ENCODE measurements at places on chromosomes 1 and 21.

- DNase-seq = no peak
Measured at GRCh38 chr1:241560849-241561187, 28.6 kb downstream of the KMO start.

DNA sequence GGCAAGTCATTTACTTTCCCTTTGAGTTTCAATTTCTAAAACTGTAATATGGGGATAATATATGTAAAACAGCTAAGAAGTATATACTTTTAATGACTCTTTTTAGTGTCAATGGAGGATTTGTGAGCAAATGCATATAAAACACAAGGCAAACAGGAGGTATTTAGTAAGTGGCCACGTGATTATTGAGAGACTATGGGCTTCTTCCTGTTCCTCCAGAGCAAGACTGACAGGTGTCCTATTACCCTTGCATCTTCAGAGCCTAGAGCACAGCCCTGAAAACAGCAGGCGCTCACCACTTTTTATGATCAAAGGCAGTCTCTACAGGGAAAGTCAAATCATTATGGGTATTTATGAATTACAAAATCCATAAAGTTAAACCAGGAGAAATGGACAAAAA, 941 bp upstream of the ROR1 start:
- DNase-seq = no peak

DNA sequence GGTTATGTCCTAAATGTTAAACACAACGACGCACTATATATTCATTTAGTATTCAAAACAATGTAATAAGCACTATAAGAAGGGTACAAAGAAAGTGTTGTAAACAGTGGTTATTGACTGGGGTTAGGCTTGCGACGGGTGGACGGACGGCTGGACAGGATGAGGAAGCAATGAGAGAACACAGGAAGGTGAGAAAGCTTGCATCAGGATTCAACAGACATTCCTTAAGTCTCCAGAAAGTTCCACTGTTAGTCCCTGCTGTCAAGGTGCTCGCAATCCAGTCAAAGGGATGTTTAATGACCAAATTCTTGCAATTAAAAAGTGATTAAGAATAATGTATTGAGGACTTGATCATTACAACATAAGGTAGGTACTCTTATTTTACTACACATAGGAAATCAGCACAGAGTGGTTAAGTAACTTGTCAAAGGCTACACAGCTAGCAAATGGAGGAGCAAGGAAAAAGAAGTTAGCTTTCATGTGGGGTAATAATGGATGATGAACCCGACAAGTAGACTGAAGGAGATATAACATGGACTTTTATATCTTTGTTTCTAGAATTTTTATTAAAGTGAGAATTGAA, 994 bp upstream of the ACBD6 start:
- no peak for DNase-seq

- DNase-seq = no peak
Measured at GRCh38 chr21:24844671-24845070, 762.6 kb downstream of the MRPL39 start.

GRCh38 chr1:6109688-6110087, 64.0 kb downstream of the KCNAB2 start:
- no peak for DNase-seq

DNA sequence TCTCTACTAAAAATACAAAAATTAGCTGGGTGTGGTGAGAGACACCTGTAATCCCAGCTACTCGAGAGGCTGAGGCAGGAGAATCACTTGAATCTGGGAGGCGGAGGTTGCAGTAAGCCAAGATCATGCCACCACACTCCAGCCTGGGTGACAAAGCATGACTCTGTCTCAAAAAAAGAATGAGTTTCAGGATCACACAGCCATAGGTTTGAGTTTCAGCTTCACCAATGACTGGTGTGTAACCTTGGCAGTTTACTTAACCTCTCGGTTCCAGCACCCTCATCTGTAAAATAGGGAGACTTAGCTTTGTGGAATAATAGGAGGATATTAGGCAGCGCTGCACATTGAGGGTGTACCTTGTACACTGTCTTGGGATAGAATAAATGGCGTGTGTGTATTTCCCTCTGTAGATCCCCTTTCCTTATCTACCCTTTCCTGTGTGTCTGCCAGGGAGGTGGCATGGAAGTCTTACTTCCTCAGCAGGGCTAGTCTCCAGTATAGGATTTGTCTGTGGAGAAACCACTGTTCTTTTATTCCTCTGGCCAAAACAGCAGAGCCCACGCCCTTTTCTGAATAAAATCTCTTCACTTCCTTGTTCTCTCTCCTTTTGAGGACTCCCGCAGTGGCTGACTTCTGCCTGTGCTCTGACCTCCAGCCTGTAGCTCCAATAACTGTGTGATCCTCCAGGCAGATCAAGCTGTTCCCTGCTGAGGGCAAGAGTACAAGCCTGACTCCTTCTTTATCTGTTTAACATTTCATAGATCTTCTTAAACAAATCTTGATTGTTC, 90.4 kb downstream of the HHAT start:
- no peak for DNase-seq

GRCh38 chr21:36792505-36792967, 93.6 kb downstream of the SIM2 start:
- no peak for DNase-seq

DNA sequence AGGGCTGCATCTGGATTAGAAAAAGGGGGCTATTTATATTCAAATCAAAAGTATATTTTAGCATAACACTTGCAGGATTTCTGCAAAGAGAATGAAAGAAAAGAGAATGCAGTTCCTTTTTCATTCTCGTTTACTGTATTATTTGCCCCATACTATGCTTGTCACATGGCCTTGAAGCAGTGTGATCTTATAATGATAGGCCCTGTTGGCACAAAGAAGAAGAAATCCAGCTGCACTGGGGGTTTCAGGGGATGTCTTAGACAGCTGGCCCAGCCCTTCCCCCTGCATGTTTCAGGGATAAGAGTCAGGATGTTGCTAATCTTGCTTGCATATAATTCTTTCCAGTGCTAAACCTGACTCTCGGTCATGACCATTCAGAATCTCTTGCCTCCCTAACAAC, 369.5 kb downstream of the SEC16B start:
- no peak for DNase-seq

DNA sequence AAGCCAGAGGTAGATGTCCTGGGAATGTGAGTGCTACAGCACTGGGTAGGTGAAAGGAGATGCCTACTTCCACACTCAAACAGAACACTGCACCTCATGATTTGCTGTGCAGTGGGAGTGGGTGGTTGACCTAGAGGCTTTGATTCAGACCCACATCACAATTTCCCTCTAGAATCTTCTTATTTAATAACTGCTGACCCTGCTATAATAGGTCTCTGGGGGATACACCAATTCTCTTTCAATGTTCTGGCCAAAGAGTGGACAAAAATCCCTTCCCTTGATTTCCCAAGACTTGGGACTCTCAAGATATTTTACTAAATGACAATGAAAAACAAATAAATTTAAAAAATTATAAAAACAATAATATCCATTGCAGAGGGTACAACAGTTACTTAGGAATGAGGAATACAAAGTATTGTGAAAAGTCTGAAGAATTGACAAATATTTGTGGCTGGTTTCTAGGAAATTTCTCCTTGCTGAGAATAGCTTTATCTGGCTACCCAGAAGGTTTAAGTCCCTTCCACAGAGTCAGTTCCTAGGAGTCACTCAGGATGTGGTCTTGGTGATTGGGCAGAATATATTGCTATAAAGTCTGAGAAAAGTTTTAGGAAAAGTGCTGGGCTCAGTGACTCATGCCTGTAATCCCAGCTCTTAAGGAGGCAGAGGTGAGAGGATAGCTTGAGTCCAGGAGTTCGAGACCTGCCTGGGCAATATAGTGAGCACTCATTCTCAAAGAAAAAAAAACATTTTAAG, 2.4 kb upstream of the FCGR2A start:
- DNase-seq = no peak

GRCh38 chr1:88916883-88917282, 25.5 kb upstream of the GTF2B start:
- DNase-seq = no peak

DNA sequence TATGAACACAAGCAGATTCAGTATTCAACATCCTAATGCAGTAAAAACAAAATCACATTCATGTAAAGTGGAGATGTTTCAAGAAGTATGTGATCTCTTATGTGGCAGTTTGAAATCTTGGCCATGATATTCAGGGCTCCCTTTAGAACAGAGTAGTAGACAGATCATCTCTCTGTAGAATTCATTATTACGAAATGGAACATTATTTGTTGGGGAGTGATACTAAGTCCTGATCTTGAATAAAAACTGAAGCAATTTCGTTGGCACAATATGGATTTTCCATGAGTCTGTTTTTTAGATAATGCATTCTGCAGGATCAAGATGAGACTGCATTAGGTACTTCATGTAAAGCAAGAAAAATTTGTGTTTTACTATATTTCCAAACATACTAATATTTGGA, 264.4 kb upstream of the NRIP1 start:
- DNase-seq = no peak

DNA sequence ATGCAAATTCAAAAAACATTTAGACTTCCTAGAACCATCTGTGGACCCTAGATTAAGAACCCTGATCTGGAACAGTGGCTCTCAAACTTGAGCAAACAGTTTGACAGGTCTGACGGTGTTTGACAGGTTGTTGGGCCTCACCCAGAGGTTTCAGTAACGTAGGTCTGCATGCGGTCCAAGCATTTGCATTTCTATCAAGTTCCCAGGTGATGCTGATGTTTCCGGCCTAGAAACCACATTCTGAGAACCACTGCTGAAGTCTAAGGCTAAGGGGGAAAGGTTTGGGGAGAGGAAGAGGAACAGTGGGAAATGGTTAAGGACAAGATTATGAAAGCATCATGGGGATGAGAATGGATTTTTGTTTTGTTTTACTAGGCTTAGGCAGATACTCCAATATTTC, 48.6 kb downstream of the MDM4 start:
- DNase-seq = no peak

DNA sequence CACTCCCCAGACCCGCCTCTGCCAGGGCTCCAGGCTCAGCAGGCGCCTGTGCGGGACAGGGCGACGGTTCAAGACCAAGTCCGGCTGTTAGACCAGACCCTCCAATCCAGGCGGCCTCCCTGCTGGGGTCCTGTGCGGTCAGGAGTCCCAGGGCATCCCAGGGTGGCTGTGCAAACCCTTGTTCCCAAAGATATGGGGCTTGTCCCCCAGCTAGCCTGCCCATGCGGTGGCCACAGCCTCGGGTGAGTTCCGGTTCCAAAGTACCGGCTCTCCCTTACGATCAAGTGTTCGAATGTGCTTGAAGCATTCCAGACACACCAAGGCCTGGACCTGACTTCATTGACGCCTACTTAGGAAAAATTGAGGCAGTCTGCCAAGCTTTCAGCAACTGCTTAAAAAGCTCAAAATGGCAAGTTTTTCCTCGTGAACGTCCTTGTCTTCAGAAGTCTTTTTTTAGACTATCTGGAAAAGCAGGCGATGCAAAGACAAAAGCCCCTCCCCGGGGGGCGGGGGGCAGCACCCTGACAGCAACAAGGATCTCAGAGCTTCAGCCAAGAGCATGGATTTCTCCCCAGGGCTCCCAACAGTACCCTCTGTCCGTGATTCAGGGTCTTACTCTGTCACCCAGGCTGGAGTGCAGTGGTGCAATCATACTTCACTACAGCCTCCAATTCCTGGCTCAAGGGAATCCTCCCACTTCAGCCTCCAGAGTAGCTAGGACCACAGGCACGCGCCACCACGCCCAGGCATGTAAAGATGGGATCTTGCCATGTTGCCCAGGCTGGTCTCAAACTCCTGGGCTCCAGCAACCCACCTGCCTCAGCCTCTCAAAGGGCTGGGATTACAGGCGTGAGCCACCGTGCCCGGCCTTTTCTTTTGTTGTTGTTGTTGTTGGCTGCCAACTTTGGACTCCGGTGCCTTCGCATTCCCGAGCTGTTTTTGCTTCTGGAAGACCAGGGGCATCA, 2.3 kb downstream of the FAAP20 start:
- DNase-seq = no peak

- DNase-seq = no peak
Measured at GRCh38 chr1:214708321-214708955, 105.4 kb downstream of the CENPF start.

- no peak for DNase-seq
Measured at GRCh38 chr1:230745071-230745470, 2.1 kb upstream of the CAPN9 start.

DNA sequence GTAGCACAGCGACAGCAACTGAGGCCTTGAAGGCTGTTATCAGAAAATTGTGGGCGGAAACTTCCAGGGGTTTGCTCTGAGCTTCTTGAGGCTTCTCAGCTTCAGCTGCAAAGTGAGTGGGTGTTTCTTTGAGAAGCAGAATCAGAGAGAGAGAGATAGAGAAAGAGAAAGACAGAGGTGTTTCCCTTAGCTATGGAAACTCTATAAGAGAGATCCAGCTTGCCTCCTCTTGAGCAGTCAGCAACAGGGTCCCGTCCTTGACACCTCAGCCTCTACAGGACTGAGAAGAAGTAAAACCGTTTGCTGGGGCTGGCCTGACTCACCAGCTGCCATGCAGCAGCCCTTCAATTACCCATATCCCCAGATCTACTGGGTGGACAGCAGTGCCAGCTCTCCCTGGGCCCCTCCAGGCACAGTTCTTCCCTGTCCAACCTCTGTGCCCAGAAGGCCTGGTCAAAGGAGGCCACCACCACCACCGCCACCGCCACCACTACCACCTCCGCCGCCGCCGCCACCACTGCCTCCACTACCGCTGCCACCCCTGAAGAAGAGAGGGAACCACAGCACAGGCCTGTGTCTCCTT, at the start of gene FASLG:
TSS of gene FASLG (plus strand) at position 233 of the 583 bp plus-strand sequence. CDS start at position 332, 99 bp downstream.
- peak; percentile 86 for DNase-seq

DNA sequence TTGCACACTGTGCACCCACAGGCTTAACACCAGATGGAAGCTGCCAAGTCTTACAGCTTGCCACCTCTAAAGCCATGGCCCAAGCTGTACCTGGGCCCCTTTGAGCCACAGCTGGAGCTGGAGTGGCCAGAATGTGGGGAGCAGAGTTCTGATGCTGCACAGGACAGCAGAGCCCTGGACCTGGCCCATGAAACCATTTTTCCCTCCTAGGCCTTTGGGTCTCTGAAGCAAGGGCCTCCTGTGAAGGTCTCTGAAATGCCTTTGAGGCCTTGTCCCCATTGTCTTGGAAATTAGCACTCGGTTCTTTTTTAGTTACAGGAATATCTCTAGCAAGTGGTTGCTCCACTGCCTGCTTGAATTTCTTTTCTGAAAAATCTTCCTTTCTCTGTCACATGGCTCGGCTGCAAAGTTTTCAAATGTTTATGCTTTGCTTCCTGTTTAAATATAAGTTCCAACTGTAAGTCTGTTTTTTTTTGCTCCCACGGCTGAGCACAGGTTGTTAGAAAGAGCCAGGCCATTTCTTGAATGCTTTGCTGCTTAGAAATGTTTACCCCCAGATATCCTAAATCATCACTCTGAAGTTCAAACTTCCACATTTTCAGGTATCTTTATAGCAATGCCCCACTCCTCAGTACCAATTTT, 156.8 kb upstream of the GORAB start:
- no peak for DNase-seq

- DNase-seq = peak; percentile 39
Measured at GRCh38 chr1:17829579-17829978, 74.4 kb downstream of the ACTL8 start.

DNA sequence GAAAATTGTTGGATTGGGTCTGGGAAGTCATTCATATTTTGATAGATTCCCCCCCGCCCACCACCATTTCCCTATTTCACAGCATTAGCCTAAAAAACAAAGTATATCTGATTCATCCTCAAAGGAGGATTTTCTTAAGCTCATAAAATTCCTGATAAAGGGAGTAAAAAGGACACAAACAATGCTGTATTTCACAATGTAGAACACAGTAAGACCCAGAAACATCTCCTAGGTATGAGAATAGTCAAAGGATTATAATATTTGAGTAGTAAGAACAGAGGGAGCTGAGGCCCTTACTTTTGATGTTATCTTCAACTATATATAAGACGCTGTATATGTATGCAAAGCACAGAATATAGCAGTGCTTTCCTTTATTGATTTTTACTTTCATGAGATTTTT, 225.3 kb downstream of the TGFB2 start:
- DNase-seq = no peak
